ENCODE measurements at places on chromosomes 3 and 15. TPM values are rescaled to one million over a fixed set of nuclear protein-coding genes. Genes with fewer than 3 reads are reported as not detected.
A peak's percentile ranks its signal among the peaks of the same experiment; 100 is the strongest.

GRCh38 chr3:29949940-29950616, 656.3 kb upstream of the TGFBR2 start:
- no peaks in the 10 kb centered on the region for H3K4me1 ChIP-seq
- no peaks in the 10 kb centered on the region for H3K27me3 ChIP-seq
- H3K27ac ChIP-seq = no peak overlapping the region
- DNase-seq = no peak

DNA sequence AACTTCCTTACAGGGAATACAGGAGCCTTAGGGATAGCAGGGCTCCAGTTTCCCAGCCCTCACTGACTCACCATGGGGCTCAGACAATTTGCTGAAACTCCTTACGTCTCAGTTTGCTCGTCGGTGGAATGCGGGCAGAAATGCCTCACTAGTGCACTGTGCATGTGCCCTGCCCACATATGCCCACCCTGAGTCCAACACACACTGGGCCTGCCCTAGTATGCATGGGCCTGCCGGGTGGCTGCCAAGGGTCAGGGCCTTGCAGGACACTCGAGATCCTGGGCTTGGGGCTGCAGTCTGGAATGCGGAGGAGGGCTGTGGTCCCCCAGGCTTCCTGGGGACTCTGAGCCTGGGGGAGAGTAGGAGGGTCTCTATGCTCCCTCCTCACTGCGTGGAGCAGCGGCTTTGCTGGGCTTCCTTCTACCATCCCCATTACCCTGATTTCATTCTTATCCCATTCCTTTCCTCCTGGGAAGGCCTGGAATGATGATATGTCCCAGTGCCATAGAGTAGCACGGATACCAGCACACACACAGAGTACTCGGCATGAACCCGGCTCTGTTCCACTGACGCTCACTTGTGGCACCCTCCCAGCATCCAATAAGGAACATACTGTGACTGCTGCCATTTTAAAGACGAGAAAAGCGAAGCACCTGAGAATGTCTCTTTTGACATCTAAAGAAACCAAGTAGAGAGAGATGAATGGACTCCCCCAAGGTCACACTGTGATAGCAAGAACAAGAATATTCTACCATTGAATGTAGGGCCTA, 124.2 kb downstream of the ASB7 start:
- no peaks in the 10 kb centered on the region for H3K27me3 ChIP-seq
- H3K27ac ChIP-seq = no peak overlapping the region
- H3K4me1 ChIP-seq = peaks cover 3% of the 10 kb centered on the region
- no peak for DNase-seq
- H3K4me3 ChIP-seq = no peak overlapping the region

DNA sequence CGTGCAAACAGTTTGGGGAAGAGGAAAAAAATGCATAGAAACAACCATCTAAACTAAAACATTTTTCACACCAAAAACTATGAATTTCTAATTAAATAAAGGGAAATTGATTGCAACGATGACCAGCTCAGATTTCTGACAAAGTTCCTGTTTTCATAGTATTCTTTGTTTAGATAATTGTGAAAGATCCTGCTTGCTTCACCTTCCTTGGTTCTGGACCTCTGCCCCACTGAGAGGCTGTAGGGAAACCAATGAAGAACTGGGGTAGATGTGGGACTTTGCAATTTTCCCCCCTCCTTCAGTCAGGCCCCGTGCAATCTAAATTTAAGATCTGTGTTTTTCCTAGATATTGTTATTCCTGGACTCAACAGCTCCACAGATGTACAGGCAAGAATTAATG, 13.8 kb upstream of the TEX264 start:
- H3K36me3 ChIP-seq = peaks cover 41% of the 10 kb centered on the region
- H3K4me1 ChIP-seq = no peaks in the 10 kb centered on the region
- no peaks in the 10 kb centered on the region for H3K27me3 ChIP-seq

The TMEM158 gene
- not detected for total RNA-seq

DNA sequence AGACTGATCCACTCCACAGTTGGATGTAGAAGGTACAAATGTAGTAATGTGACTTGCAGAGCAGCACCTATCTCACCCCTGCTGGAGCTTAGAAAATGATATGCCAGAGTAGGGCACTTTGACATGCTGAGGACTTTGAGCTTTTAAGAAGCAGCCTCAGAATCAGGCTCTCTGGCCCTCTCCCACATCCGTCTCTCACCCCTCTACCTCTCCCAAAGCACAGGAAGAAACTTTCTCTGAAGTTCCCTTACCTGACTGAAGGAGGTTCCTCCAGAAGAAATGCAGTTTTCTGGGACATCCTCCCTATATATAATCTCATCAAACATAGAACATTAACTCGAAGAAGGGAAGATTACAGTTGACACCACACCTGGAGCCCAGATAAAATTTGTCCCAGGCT, 98.4 kb upstream of the PEX5L start:
- H3K27me3 ChIP-seq = no peaks in the 10 kb centered on the region
- no peak overlapping the region for H3K27ac ChIP-seq
- no peak overlapping the region for H3K4me3 ChIP-seq
- no peaks in the 10 kb centered on the region for H3K4me1 ChIP-seq
- no peaks in the 10 kb centered on the region for H3K36me3 ChIP-seq

- H3K4me1 ChIP-seq = no peaks in the 10 kb centered on the region
- H3K27ac ChIP-seq = no peak overlapping the region
- H3K36me3 ChIP-seq = no peaks in the 10 kb centered on the region
- H3K27me3 ChIP-seq = peaks cover 5% of the 10 kb centered on the region
Observed at GRCh38 chr15:36897834-36898233, 202.5 kb downstream of the MEIS2 start.

GRCh38 chr3:122774564-122774963, 19.1 kb downstream of the HSPBAP1 start:
- no peaks in the 10 kb centered on the region for H3K36me3 ChIP-seq
- H3K27ac ChIP-seq = no peak overlapping the region
- H3K4me1 ChIP-seq = no peaks in the 10 kb centered on the region
- no peak overlapping the region for H3K4me3 ChIP-seq
- no peaks in the 10 kb centered on the region for H3K27me3 ChIP-seq

DNA sequence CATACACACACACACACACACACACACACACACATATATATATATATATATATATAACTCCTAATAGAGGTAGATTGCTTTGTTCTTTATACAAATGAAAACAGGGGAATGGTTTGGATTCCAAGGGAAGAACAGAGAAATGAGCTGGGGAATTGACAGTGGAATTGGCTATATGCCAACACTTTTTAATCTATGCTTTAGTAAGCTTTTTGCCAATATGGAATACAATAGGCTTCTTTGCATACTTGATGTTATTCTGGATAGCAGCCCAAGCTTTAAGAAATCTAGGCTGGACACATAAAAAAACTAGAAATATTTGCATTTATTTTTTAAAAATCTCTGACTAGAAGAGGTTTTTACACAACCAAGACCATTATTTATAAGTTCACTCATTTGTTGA, 334.2 kb upstream of the MDFIC2 start:
- H3K4me3 ChIP-seq = no peak overlapping the region
- H3K27me3 ChIP-seq = peaks cover 16% of the 10 kb centered on the region
- H3K27ac ChIP-seq = no peak overlapping the region

DNA sequence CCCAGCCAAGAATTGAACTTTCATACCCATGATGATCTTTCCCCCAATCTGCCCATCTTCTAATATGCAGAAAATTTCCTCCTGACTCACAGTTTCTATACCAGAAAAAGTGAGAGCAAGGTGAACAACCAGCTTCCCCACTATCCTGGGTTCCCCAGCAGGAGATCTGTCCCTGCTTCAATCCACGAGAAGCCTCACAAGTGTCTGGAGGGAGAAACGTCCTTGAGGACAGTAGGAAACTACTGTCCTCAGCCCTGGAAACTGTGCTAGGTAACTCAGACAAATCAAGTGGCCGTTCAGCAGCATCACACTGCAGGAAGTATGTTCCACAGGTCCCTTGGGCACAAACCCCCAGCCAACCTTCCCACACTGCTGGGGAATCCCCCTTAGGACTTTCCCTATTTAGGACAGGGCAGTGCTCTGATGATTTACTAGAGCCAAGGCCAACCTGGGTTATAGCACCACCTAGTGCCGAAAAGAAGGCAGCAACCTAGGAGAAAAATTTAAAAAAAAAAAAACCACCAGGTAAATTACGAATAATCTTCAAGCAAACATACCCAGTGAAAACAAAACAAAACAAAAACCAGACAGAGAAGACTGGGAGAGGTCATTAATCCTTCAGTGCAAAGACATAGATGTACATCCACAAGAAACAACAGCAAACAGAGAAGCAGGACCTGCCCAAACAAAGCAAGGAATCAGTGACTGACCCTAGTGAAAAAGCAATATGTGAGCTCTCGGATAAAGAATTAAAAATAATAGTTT, 36.0 kb downstream of the MORC1 start:
- H3K4me3 ChIP-seq = no peak overlapping the region
- no peaks in the 10 kb centered on the region for H3K36me3 ChIP-seq
- H3K27me3 ChIP-seq = peaks cover 12% of the 10 kb centered on the region
- peak; percentile 43 for DNase-seq

The MCTP2 gene
- total RNA-seq = 38.5 TPM

DNA sequence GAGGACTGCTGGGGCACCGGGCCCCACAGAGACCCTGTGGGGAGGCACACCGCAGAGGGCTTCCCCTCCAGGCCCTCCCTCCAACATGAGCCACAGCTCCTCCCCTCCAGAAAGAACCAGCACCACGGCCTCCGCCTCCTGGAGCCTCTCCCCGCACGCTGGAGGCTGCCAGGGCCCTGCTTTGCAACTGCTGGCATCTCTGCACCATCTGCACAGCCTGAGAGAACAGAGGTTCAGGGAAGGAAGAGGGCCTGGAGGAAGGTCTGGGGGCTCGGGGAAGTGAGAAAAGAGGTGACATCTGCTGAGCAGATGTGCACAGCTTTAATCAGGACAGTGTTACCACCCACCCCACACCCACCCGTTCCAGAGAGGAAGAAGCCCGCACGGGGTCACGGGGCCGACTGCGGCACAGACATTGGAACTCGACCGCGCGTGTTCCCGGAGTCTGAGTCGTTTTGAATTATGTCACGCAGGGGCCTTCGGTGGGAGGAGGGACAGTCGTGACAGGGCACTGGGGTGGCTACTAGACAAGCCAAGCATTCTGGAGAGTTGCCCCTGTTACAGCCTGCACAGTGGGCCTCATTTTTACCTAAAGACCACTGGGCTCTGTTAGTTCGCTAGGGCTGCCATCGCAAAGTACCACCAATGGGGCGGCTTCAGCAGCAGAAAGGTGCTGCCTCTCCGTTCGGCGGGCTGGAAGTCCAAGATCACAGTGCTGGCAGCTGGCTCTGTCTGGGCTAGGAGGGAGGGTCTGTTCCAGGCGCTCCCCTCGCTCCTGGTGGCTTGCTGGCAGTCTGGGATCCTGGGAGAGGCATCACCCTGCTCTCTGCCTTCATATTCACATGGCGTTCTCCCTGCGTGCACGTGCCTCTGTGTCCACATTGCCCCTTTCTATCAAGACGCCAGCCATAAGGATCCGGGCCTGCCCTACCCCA, 194.8 kb downstream of the XXYLT1 start:
- H3K27ac ChIP-seq = no peak overlapping the region
- DNase-seq = no peak
- H3K4me3 ChIP-seq = no peak overlapping the region
- H3K4me1 ChIP-seq = no peaks in the 10 kb centered on the region
- H3K36me3 ChIP-seq = no peaks in the 10 kb centered on the region

DNA sequence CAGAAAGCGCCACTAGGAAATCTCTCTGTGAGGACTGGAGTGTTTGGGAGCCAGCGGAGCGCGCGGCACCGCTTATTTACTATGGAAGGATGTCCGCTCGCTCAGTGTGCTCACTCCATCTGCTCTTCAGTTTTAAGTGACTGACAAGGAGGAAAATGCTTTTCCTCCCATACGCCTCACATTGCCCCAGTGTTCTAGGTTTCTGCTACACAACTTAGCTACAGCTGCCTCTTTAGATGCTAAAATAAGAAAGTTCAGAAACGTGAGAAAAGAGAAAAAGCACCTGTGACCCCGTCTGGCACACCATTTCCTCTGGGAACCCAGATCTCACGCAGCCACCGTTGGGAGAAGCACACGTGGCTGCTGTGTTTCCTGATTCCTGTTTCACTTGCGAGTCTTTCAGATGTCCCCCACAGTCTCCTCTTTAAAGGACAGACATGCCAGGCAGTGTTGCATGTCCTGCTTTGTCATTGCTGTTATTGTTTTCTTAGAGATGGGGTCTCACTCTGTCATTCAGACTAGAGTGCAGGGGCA, 11.7 kb upstream of the MUSTN1 start:
- no peak overlapping the region for H3K27ac ChIP-seq
- no peak overlapping the region for H3K4me3 ChIP-seq
- no peaks in the 10 kb centered on the region for H3K4me1 ChIP-seq
- DNase-seq = no peak

The OR5K2 gene
- not detected for total RNA-seq

GRCh38 chr3:110180733-110181132, 843.4 kb upstream of the DPPA4 start:
- H3K4me1 ChIP-seq = no peaks in the 10 kb centered on the region
- H3K27me3 ChIP-seq = no peaks in the 10 kb centered on the region
- no peak overlapping the region for H3K4me3 ChIP-seq
- DNase-seq = no peak
- no peak overlapping the region for H3K27ac ChIP-seq
